Right atrium auricular region (tissue), 2 donors: ENCODE measurements at places on chromosomes 3 and 15. TPM values are rescaled to one million over a fixed set of nuclear protein-coding genes. Genes with fewer than 3 reads are reported as not detected.

DNA sequence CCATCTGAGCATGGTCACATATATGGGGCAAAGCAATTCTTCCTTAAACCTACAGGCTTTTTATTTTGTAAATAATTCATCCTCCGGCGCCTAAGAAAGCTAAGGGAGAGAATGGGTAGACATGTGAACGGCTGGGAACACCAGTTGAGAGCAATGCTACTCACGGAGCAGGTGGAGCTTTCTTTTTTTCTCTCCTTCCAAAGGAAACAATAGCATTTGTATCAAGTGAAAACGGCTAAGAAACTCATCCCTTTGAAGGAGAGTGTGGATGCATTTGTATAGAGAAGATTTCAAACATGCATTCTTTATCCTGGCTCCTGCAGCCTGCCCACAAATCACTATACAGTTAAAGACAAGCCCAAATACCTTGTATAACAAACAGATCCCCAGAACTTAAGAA is 637.8 kb downstream of the MAGI1 start:
- no peak for DNase-seq
- H3K27ac ChIP-seq = no peak overlapping the region
- no peak overlapping the region for H3K4me3 ChIP-seq
- no peaks in the 10 kb centered on the region for H3K27me3 ChIP-seq
- H3K36me3 ChIP-seq = no peaks in the 10 kb centered on the region

DNA sequence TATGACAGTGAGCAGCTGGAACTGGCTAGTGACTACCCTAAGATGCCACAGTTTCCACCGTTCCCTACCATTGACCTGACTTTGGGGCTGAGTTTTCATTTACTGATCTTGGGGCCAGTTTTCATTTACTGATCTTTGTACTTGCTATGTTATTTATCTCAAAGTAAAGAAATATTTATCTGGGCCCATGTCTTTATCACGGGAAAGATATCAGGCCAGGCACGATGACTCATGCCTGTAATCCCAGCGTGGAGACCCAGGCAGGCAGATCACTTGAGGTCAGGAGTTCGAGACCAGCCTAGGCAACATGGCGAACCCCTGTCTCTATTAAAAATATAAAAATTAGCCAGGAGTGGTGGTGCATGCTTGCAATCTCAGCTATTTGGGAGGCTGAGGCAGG is 83.5 kb downstream of the EOMES start:
- no peaks in the 10 kb centered on the region for H3K36me3 ChIP-seq
- H3K27me3 ChIP-seq = no peaks in the 10 kb centered on the region
- H3K27ac ChIP-seq = no peak overlapping the region
- no peaks in the 10 kb centered on the region for H3K4me1 ChIP-seq

DNA sequence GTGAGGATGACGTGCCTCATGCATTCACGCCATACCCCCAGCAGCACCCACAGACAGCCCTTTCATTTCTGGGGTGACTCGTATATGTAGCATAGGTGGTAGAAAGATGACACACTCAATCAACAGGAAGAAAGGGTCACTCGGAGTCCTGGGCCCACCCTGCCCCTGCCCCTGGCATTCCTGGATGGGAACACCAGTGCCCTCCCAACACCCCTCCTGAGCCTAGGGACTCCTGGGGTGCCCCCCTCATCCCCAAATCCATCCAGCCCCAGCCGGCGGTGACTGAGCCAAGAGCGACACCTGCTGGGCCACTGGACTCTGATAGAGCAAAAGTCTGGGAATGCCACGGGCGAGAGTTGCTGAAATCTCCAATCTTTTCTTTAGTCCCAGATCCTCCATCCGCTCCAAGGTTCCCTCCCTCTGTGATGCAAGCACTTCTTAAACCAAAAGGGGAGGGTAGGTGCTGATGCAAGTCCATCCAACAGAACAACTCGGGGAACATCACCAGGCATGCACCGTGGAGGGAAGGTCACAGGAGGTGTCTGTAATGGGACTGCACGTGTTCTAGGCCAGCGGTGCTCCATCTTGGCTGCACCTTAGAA is 31.1 kb downstream of the ACAN start:
- no peaks in the 10 kb centered on the region for H3K36me3 ChIP-seq
- no peaks in the 10 kb centered on the region for H3K4me1 ChIP-seq
- peak; percentile 71 for DNase-seq
- H3K27ac ChIP-seq = no peak overlapping the region

DNA sequence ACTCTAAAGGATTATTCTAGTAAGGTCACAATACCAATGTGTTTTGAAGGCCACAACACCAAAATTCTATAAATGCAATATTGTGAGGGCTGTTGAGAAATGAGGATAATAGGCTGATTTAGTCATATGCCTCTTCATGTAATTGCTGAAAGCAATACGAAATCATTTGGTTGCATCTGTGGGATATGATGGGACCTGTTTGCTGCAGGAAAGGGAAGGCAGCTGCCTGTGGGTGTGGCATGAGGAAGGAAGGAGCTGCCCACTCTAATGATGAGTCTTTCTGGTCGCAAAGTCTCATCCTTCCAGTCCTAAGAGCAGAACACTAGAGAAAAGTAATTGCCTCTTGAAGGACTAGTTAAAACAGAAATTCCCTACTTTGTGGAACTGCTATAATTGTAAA is 245.3 kb upstream of the ZPLD1 start:
- no peak overlapping the region for H3K27ac ChIP-seq
- H3K4me3 ChIP-seq = no peak overlapping the region
- no peaks in the 10 kb centered on the region for H3K36me3 ChIP-seq
- H3K27me3 ChIP-seq = no peaks in the 10 kb centered on the region
- H3K4me1 ChIP-seq = no peaks in the 10 kb centered on the region

GRCh38 chr15:80778621-80778963 is 578 bp upstream of the CEMIP start:
- no peaks in the 10 kb centered on the region for H3K4me1 ChIP-seq
- no peak for DNase-seq
- peak overlapping the region; percentile 50 for H3K4me3 ChIP-seq
- H3K36me3 ChIP-seq = no peaks in the 10 kb centered on the region
- no peaks in the 10 kb centered on the region for H3K27me3 ChIP-seq

TNNC1 gene
- total RNA-seq = 4,697 TPM

C3orf70 gene
- total RNA-seq = 2.6 TPM

SLC28A2 gene
- not detected for total RNA-seq
